NCI-H524 treated with DMSO at 0.1 percent for 48 hours (cell line): ENCODE measurements at places on chromosomes 16 and 17.

GRCh38 chr17:81514739-81515529 lies 2.3 kb upstream of the ACTG1 start:
- no peak for DNase-seq

DNA sequence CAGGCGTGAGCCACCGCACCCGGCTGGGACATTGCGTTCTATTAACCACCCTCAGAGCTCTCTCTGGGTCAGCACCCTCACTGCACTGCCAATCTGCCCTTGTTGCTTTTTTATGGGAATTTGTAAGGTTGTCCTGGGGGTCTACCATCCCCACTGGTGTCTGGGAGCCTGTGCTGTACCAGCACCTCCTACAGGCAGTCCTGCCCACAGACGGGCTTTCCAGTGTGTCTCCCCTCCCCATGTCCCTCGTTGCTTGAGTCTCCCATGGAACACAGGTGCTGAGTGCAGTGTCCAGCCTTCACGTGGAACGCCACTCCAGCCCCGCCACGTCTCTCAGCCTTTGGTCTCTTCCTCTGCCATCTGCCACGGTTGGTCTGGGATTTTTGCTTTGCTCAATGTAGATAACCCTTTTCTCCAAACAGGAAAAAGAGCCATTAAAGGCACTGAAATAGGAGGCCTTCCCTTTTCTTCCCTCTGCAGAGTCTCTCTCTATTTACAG lies 68.0 kb upstream of the CBX4 start:
- DNase-seq: no peak

DNA sequence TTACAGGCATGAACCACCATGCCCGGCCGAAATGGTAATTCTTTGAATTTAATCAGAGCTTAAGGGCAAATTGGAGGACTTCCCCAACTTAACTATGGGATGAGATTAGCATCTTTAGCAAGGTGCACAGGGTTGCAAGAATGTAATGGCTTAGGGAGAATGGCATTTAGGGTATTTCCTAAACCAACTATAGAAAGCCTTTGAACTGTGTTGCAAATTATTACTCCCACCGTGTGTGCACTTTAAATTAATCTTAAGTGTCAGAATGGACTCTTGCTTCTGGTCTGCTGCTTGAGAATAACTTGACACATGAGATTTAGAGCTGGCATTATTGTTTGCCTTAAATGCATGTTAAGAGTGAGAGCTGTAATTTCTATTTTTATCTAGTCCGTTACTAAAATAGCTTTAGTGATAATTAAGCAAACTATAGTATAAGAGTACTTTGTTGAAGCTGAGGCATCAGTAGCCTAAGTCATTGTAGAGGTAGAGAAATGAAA lies 59.8 kb downstream of the TUBD1 start:
- no peak for DNase-seq

GRCh38 chr16:50071075-50071671 lies 5.4 kb downstream of the HEATR3 start:
- no peak for DNase-seq

DNA sequence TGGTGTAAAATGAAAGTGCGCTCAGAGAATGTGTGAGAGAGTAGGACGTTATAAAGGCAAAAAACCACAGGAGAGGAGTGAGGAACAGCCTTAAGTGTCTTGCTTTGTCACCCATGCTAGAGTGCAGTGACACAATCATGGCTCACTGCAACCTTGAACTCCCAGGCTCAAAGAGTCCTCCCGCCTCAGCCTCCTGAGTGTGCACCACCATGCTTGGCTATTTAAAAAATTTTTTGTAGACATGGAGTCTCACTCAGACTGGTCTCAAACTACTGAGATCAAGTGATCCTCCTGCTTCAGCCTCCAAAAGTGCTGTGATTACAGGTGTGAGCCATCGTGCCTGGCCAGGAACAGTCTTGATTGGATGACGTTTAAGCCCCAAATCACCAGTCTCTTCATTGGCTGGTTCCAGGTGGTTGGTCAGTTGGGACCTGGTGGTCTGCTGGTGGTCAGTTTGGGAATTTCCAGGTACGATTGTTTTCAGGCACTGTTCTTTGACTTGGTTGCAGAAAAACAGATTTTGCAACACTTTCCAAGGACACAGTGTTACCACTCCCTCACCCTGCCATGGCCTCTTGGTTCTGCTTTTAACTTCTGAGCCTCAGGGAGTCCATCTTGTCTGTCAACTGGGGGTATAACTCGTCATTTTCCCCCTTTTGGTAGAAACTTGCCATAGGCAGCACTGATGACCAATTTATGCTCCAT lies 21.2 kb downstream of the DHODH start:
- no peak for DNase-seq

DNA sequence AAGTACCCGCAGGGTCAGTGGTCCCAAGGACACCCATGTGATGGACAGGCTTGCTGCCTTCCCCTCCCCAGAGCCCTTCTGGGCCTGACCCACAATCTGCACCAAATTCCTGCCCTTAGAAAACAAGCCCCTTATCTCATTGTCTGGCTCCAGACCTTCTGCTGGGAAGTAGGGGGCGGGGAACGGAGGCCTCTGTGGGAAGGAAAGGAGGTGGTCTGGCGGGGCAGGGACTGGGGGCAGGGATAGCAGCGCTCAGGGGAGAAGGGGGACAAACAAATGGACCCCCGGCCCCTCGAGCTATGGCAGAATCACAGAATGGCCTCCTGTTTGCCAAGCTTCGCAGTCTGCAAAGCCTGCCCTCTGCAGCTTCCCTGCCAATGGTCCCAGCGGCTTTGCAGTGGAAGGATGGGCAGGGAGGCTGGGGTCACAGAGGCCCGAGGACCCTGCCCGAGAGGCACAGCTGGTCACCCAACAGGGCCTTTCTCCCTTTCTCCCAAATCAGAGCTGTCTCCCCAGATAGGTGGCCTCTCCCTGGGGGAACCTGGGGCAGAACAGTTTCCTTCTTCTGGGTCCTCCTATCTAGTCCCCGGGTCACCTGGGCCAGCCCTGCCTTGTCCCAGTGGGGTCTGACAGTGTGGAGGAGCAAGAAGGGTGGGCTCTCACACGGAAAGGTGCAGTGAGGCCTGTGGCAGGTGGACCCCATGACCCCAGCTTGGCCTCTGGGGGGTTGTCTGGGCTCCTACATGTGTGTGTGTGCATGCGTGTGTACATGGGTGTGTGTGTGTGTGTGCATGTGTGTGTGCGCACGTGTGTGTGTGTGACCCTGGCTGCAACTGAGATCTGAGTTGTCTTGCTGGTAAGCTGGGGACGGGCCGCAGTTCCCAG lies 25.5 kb downstream of the TMEM235 start:
- DNase-seq: no peak

- DNase-seq: no peak
Observed at GRCh38 chr16:3774156-3774767, 56.9 kb upstream of the TRAP1 start.

GRCh38 chr16:88319116-88319965 lies 63.4 kb upstream of the ZNF469 start:
- DNase-seq: no peak

- no peak for DNase-seq
Observed at GRCh38 chr17:58352596-58353388, 791 bp upstream of the SUPT4H1 start.

- no peak for DNase-seq
Observed at GRCh38 chr17:3800362-3801271, at the start of gene ITGAE. ITGAE (minus strand) TSS chr17:3801188; CDS start chr17:3801144, 44 bp downstream.

DNA sequence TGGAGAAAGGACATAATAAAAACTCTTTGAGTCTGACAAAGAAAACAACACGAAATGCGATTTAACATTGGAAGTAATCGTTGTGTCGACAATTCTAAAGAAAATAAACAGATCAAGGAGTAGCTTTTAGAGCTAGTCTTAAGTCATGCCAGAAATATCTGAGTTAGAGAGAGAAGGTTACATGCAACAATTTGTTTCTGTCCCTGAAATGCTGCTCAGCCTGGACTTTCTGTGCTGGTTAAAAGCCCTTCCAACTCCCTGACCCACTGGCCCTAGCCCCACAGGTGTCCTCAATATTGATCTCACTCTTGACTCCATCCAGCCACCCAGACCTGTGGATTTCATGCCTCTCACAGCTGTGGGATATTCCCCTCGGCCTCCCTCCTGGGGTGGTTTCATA lies 33.2 kb upstream of the TEX2 start:
- DNase-seq: no peak

DNA sequence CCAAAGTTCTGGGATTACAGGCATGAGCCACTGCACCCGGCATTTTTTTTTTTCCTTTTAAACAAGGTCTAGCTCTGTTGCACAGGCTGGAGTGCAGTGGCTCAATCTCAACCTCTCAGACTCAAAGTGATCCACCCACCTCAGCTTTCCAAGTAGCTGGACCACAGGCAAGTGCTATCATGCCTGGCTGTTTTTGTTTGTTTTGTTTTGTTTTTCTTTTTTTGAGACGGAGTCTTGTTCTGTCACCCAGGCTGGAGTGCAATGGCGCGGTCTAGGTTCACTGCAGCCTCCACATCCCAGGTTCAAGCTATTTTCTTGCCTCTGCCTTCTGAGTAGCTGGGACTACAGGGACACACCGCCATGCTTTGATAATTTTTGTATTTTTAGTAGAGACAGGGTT lies 19.1 kb upstream of the ZC3H7A start:
- no peak for DNase-seq

DNA sequence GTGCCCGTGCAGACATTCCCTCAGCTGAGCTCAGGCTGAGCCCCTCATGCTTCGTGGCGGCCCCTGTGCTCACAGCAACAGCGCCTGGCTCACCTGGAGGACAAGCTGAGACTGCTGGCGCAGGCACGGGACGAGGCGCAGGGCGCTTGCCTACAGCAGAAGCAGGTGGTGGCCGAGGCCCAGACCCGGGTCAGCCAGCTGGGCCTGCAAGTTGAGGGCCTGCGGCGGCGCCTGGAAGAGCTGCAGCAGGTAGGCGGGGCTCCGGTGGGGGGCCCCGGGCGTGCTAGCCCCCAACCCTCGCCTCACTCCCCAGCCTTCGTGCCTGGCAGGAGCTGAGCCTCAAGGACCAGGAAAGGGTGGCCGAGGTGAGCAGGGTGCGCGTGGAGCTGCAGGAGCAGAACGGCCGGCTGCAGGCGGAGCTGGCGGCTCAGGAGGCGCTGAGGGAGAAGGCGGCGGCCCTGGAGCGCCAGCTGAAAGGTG lies 1.4 kb upstream of the RAC3 start:
- DNase-seq: no peak

DNA sequence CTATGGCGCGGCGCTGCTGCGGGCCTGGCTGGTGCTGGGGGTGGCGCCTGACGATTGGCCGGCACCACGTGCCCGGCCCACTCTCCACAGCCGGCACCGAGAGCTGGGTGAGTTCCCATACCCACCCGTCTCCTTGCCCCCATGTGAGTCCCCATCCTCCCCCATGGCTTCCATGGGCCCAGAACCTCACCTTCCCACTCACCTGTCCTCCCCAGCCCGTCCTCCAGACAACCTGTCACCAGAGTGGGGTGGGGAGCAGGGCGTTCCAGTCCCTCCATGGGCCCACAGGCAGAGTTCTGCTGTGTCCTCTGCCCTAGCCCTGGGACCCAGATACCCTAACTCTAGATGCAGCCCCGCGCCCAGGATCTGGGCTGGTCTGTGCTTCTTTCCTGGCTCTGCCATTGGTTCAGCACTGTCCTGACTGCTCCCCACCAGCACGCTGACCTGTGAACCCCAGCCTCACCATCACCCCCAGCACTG lies 5.5 kb downstream of the ARMC5 start:
- no peak for DNase-seq

DNA sequence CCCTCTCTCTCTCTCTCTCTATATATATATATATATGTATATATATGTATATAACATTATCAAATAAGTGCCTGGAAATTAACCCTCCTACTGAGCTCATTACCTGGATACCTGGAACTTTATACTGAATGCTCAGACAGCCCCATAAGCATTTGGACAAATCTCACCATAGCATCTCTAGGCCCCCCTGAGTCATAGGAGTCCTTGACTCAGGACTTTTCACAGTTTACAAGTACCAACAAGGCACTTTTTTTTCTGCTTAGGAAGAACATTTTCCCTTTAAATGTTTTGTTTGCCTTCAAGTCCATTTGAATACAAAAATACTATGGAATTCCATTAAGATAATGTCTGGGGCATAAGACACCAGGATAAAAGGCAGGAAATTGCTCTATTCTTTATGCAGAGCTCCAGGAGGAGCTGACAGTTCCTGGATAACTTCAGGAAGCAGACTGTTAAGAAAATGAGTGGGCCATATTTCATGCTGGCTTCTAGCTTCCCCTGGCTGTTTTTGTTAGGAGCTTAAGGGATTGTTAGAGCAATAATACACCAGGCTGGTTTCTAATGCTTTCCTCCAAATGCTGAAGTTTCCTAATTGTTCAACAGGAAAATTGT lies 171.7 kb upstream of the ASIC2 start:
- DNase-seq: no peak

GRCh38 chr17:8142887-8143580 lies 9.2 kb downstream of the PER1 start:
- DNase-seq: no peak

- DNase-seq: peak; percentile 44
Observed at GRCh38 chr16:12602811-12603698, 200.6 kb downstream of the CPPED1 start.

- no peak for DNase-seq
Observed at GRCh38 chr17:64103391-64104364, 26.3 kb downstream of the ERN1 start.

DNA sequence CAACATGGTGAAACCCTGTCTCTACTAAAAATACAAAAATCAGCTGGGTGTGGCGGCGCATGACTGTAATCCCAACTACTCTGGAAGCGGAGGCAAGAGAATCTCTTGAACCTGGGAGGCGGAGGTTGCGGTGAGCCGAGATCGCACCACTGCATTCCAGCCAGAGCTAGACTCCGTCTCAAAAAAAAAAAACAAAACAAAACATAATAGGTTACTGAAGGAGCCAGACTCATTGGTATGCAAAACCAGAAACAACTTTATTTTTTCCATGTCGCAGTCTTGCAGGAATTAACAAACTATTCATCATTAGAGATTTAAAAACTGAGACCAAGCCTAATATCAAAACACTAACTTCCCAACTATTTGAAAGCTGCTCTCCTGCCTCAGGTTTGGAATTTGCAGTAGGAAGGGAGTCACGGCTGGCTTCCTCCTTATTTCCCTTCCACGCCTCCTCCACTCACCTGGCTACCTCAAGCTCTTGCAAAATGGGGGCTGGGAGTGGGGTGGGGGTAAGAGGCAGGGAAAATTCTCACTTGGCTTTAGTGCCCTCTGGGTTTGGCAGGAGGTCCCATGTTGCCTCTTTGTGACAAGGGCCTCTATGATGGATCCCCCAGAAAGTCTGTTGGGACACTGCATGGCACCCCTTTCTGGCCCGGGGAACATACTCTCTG lies 34.1 kb upstream of the MYH10 start:
- DNase-seq: no peak

- DNase-seq: no peak
Observed at GRCh38 chr17:12603566-12603965, 62.1 kb upstream of the MYOCD start.

GRCh38 chr17:19656336-19656735 lies 7.8 kb downstream of the ALDH3A2 start:
- DNase-seq: no peak

- no peak for DNase-seq
Observed at GRCh38 chr17:20934288-20934687, 108.5 kb downstream of the USP22 start.

GRCh38 chr16:2783581-2784357 lies 3.6 kb downstream of the PRSS33 start:
- no peak for DNase-seq
